ENCODE measurements at places on chromosomes 3 and 15.

GRCh38 chr15:59400103-59400813 lies 27.6 kb upstream of the MYO1E start:
- DNase-seq = no peak

- DNase-seq = no peak
These were observed 604 bp downstream of the ISL2 start for GRCh38 chr15:76337059-76337695.

DNA sequence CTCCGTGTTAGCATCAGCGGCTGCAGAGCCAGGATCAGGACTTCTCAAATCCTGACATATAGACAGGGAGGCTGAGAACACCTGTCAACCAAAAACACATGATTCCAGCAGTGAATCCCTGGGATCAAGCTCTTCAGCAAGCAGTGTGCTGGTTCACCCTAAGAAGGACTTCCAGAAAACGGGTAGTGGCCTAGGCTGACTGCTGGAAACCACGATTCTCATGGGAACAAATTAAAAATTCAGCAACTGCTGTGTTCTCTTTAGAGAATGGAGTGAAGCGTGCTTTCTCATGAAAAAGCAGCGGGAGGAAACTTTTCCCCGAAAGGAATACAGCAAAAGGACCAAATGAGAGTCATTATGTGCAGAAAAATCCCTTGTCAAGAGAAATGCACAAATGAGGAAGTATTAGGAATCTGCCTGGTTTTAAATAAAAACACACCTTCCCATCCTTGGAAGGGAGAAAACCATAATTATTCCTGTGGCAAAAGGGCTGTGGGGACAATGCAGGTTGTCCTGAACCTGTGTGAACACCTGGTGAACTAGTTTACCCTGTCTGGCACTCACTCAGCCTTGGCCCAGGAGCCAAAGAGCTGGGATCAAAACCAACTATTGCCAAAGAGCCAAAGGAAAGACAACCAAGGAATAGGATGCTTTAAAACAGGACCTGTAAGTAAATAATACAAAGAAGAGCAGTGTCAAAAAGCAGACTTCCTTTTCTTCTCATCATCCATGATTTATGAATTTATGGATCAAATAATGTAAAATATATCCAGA lies 13.4 kb downstream of the IL12A start:
- no peak for DNase-seq

DNA sequence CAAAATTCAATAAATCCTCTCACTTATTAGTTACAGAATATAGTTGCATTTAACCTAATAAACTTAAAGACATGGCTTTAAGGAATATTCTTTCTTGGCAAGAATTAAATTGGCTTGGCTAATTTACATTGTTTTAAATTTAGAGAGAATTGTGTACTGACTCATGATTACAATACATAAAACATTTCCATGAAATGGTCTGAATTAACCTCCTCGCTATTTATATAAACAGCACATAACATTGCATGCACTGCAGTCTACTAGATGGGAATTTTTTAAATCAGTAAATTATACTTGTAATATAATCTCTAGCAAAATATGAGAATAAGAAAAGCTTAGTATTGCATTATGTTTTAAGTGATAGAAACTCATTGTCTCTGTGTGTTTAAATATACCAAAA lies 268.9 kb downstream of the SHOX2 start:
- no peak for DNase-seq

- DNase-seq = no peak
These were observed 357.8 kb downstream of the VPS13C start for GRCh38 chr15:61702224-61703020.

Data from CD4-positive, alpha-beta T cell treated with Interleukin-2 at 100 ng/mL for 4 hours (primary cell).